ENCODE measurements at places on chromosomes 7 and 10. TPM values are rescaled to one million over a fixed set of nuclear protein-coding genes. Genes with fewer than 3 reads are reported as not detected.

DNA sequence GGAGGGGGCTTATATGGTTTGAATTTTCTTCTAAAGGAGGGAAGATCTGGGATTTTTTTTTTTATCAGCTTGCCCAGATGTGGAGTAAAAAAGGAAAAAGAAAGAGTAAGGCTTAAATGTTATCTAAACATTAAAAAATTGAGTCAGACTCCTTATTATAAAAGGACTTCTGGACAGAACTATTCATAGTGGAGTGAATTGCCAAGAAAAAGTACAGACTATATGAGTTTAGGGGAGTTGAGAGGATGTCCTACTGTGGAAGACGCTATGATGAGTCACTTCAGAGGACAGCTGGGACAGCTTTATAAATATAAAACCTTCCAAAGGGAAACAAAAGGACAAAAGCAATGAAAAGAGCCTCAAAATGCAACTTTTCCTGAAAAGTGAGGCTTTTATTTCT lies 73.0 kb downstream of the TFPI2 start:
- H3K4me1 ChIP-seq: no peaks in the 10 kb centered on the region
- H3K27me3 ChIP-seq: no peaks in the 10 kb centered on the region
- no peaks in the 10 kb centered on the region for H3K36me3 ChIP-seq
- DNase-seq: no peak

- no peaks in the 10 kb centered on the region for H3K27me3 ChIP-seq
- peaks cover 23% of the 10 kb centered on the region for H3K4me1 ChIP-seq
- no peak overlapping the region for H3K4me3 ChIP-seq
- H3K27ac ChIP-seq: no peak overlapping the region
Measured at GRCh38 chr7:44738051-44738723, 10.5 kb upstream of the ZMIZ2 start.

DNA sequence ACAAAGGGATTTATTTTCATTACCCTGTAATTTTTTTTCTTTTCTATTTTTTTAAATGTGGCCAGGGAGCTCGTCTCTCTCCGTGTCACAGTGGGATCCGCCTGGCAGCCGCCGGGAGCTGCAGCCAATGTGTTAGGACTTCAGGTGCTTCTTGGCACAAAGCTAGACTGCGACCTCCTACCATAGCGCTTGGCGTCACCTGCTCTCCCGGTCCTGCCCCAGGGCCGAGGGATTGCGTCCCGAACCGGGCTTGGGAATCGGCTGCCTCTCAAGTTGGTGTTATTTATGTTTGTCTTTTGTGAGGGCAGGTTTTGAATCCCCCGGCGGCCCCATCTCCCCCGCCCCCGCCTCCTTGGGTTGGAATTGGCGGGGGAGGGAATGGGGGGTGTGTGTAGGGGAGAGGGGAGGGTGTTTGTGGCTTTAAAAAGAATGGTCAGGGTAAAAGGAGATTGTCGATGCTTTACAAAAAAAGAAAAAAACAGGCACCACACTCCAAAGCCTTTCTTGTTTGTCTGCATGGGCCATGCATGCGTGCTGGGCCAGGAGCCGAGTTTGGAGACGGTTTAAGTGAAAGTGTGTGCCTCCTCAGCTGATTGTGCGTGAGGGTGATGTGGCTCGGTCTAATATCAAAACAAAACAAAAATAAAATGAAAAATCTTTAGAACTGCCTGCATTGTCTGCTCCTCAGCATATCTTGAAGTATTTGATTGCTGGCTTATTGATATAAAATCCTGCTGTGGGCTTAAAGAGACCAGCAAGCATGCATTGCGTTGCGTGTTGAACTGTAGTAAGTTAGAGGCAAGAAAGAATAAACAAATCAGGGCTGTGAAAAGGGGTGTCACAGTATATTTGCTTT lies 1.2 kb downstream of the PPP1R9A start:
- H3K36me3 ChIP-seq: no peaks in the 10 kb centered on the region
- H3K27me3 ChIP-seq: peaks cover 44% of the 10 kb centered on the region
- H3K4me3 ChIP-seq: no peak overlapping the region
- DNase-seq: no peak

DNA sequence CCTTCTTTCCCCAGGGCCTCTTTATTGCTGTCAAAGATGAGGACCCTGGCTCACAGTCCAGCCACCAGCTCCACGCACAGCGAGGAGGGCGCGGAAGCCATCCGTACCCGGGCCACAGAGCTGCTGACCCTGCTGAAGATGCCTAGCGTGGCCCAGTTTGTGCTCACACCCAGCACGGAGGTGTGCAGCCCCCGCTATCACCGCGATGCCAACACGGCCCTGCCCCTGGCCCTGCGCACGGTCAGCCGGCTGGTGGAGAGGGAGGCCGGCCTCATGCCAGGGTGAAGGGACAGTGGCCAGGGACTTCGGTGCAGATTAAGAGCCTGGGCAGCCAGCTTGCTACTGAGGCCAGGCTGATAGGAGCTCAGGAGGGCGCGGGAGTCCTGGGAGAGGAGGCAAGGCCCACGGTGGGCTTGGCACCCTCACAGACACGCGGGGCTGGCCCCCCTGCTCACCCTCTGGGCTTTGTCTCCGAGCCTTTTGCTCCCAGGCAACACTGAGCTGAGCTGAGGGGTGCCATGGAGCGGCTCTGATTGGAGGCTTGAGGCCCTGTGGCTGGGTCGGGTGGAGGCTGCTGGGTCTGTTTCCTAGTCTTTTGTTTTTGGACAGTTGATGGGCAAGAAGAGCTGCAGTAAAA lies 15.8 kb downstream of the AP5Z1 start:
- peaks cover 6% of the 10 kb centered on the region for H3K4me1 ChIP-seq
- no peak overlapping the region for H3K4me3 ChIP-seq
- DNase-seq: no peak
- H3K27ac ChIP-seq: no peak overlapping the region

DNA sequence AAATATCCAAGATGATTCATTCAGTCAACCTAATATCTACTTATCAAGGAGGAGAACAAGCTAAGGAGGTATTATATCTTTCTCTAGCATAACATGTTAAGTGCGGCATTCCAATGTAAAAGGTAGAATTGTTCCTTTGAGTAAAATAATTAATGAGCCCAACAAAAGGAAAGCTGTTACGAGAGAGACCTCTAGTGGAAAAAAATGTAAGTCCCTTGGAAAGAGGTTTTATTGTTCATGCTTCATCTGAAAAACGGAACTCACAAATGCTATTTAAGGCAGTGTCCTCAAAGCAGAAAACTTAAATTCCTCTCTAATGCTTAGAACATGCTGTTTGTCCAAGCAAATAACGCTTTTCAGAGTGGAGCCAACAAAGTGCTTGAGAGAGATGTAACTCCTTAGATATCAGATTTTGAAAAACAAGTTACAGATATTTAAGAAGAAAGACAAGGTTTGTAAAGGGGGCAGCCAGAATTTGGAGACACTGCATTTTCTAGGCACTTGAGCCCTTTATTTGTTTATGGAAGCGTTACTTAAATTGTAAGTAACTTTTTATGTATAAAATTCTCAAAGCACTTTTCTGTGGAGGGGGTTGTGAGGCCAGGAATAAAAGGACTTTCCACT lies 119.9 kb downstream of the TFEC start:
- H3K36me3 ChIP-seq: no peaks in the 10 kb centered on the region
- H3K27ac ChIP-seq: no peak overlapping the region
- no peak overlapping the region for H3K4me3 ChIP-seq
- no peak for DNase-seq

GRCh38 chr10:94424714-94425337 lies 22.5 kb downstream of the TBC1D12 start:
- DNase-seq: no peak
- no peaks in the 10 kb centered on the region for H3K4me1 ChIP-seq
- no peaks in the 10 kb centered on the region for H3K36me3 ChIP-seq
- H3K27me3 ChIP-seq: peaks cover 19% of the 10 kb centered on the region
- no peak overlapping the region for H3K4me3 ChIP-seq
- H3K27ac ChIP-seq: no peak overlapping the region

DNA sequence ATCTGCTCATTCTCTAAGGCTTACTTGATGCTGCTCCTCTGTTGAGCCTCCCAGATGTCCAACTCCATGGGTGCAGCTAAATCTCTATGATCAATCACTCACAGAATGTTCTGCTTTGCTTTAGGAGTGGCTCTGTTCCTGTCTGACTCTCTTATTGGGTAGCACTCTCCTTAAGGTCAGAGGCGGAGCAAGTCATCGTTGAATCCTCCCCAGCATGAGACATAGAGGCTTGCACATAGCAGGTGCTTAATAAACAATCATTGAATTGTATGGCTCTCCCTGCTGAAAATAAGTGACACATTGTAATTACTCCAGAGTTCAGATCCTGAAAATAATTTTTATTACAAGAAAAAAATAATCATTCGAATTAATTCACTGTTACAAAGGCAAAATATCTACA lies 69.7 kb downstream of the NPS start:
- H3K4me1 ChIP-seq: no peaks in the 10 kb centered on the region
- no peak overlapping the region for H3K4me3 ChIP-seq

DNA sequence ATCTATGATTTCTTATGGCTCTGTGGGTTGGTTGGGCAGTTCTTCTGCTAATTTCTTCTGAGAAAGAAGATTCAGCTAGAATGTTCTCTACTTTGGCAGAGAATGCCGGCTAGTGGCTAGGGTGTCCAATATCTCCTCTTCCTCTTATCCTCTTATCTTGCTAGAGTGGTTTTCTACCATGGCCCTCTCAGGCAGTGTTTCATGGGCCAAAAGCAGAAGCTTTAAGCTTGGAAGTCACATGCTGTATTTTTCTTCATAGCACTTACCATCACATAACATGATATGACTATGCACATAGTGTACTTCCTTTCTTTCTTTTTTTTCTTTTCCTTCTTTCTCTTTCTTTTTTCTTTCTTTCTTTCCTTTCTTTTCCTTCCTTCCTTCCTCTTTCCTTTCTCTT lies 140.0 kb downstream of the ITGB8 start:
- H3K27me3 ChIP-seq: peaks cover 4% of the 10 kb centered on the region
- DNase-seq: no peak
- H3K27ac ChIP-seq: no peak overlapping the region
- H3K4me1 ChIP-seq: no peaks in the 10 kb centered on the region

DNA sequence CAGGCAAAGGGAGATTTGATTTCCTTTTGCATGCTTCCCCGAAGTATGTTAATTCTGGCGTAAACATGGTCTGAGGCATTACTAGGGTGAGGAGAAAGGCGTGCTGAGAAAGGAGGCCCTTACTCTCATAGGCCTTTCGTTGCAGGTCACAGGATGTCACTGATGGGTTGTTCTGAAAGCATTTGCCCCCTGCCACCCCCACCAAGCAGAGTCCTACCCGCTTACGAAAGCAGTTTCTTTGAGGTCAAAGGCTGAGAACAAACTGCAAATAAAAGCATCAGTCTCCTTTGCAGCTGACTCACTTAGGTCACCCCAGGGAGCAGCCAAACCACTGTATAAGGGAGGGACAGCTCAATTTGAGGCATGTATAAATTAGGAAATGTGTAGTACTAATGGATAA lies 57.1 kb downstream of the BPGM start:
- no peak for DNase-seq
- H3K4me3 ChIP-seq: no peak overlapping the region
- H3K36me3 ChIP-seq: no peaks in the 10 kb centered on the region
- no peak overlapping the region for H3K27ac ChIP-seq
- H3K27me3 ChIP-seq: no peaks in the 10 kb centered on the region

DNA sequence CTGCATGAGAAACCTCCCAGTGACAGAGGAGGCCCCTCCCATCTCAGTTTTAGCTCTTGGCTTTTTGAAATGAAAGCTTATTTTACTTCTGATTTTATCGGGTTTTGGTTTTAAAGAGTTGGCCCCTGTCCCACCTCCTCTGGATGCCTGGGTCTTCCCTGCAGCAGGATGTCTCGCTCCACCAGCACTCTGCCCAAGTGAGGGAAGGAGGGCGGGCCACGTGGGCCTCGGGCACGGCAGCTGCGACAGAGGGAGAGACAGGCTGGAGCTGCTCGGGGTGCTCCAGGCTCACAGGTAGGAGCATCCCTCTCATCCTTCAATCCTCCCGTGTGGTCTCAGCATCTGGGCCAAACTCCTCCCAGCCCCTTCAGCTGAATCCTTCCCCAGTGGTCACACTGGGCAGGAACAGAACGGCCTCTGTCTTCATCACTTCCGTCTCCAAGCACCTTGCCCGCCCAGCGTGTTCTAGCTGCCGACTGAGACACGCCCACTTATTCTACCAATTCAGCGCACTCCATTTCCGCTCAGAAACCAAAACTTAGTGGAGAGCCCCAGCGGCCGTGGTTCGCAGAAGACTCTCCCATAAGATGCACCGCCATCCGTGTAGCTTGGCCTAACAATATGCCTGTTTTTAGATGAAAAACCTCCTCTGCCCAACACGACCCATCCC lies 222.9 kb downstream of the GLRX3 start:
- peaks cover 2% of the 10 kb centered on the region for H3K27me3 ChIP-seq
- no peak overlapping the region for H3K27ac ChIP-seq
- no peaks in the 10 kb centered on the region for H3K4me1 ChIP-seq
- no peak overlapping the region for H3K4me3 ChIP-seq
- no peak for DNase-seq

- peaks cover 2% of the 10 kb centered on the region for H3K36me3 ChIP-seq
- peak overlapping the region; percentile 55 for H3K27ac ChIP-seq
Measured at GRCh38 chr10:75136346-75136745, 24.9 kb downstream of the SAMD8 start.

GRCh38 chr10:34908481-34908880 lies 93.4 kb upstream of the PARD3 start:
- H3K27ac ChIP-seq: no peak overlapping the region
- DNase-seq: no peak
- no peaks in the 10 kb centered on the region for H3K36me3 ChIP-seq
- no peak overlapping the region for H3K4me3 ChIP-seq
- no peaks in the 10 kb centered on the region for H3K27me3 ChIP-seq

DNA sequence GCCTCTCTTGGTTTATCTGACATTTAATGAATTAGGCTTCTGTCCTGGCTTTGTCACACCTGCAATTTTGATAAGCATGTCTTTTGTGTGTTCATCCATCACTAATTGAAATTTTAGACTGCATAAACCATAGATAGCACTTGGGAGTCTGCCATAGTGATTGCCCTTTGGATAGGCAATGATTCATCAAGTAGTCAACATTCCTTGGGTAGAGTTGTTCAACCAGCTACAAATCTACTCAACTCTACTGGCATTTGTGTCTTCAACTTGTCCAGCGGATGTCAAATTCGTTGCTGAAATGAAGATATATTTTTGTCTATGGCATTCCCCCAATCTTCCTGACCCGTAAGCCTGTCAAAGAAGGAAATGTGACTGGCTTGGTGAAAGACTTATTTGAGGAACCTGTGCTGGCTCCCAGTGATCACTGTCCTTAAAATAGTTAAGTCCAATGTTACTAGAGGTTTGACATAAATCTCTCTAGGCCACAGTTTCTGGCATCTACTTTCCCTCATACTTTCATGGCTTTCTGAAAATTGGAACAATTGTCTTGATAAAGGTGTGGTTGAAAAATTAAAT lies 33.7 kb upstream of the CREB5 start:
- H3K27me3 ChIP-seq: peaks cover 11% of the 10 kb centered on the region
- H3K4me3 ChIP-seq: no peak overlapping the region
- no peaks in the 10 kb centered on the region for H3K36me3 ChIP-seq
- H3K4me1 ChIP-seq: no peaks in the 10 kb centered on the region
- no peak for DNase-seq

The UTF1 gene
- total RNA-seq: not detected

The CRHR2 gene
- not detected for total RNA-seq

The ABCB4 gene
- total RNA-seq: 0.39 TPM

The CLRN3 gene
- total RNA-seq: not detected

The RADIL gene
- total RNA-seq: 0.69 TPM

The RHOBTB1 gene
- total RNA-seq: 0.04 TPM

The TEX47 gene
- total RNA-seq: not detected

The ABCB1 gene
- 4.5 TPM for total RNA-seq

The ASZ1 gene
- not detected for total RNA-seq

The PTCD1 gene
- total RNA-seq: 4.7 TPM

The OR2A2 gene
- total RNA-seq: not detected

The DGKI gene
- 3.0 TPM for total RNA-seq

The HOXA6 gene
- not detected for total RNA-seq

The TAS2R4 gene
- total RNA-seq: 0.60 TPM

The PURB gene
- total RNA-seq: 20.8 TPM

The ANKRD22 gene
- 0.37 TPM for total RNA-seq
